ENCODE measurements at places on chromosomes 1 and 21.

GRCh38 chr21:45735259-45736000 is 91.9 kb downstream of the PCBP3 start:
- DNase-seq: no peak

- no peak for DNase-seq
Measured at GRCh38 chr1:20478057-20478635, 7.9 kb downstream of the CAMK2N1 start.

DNA sequence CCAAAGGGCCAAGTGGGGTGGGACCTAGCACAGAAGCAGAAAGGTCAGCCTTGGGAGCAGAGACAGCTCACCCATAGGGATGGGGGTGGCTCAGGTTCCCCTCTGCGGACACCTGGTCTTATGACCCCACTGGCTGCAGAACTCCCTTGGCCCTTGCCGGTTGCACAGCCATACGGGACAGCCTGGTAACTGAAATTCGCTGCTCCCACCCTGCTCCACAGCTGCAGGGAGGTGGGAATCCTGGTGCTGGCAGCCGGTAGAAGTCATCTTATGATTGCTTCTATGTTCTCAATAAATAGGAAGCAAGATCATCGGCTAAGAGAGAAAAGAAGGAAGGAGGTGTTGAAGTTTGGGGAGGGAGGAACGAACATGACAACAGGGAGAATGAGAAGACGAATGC is 64.1 kb downstream of the HLCS start:
- DNase-seq: no peak

- no peak for DNase-seq
Measured at GRCh38 chr1:18109058-18109755, 1.6 kb downstream of the IGSF21 start.

GRCh38 chr1:114043054-114043453 is 63.8 kb downstream of the OLFML3 start:
- DNase-seq: no peak

GRCh38 chr1:8941906-8942305 is 3.8 kb upstream of the CA6 start:
- DNase-seq: no peak

GRCh38 chr1:72516264-72516663 is 233.9 kb upstream of the NEGR1 start:
- no peak for DNase-seq

- no peak for DNase-seq
Measured at GRCh38 chr1:166272155-166272554, 105.4 kb upstream of the FAM78B start.

DNA sequence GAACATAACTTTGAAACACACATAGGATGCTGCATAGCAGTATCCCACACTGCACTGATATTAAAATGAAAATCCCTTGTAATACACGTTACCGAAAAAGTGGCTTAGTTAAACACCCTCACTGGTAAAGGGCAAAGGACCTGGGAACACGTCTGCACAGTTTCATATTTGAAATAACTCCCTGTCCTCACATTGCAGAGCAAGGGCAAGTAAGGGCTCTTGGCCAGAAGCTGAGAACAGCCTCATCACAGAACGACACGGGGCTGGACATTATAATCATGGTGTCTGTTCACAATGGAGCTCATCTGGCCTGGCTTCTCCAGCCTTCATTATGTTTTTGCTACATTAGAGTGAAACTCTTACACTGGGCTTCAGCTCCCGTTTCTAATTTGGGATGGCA is 207.0 kb downstream of the PCP4 start:
- no peak for DNase-seq

GRCh38 chr1:11388617-11389016 is 90.3 kb upstream of the DISP3 start:
- DNase-seq: no peak

- no peak for DNase-seq
Measured at GRCh38 chr1:8097077-8097799, 71.1 kb upstream of the ERRFI1 start.

GRCh38 chr1:29394521-29395225 is 158.4 kb downstream of the PTPRU start:
- DNase-seq: no peak

DNA sequence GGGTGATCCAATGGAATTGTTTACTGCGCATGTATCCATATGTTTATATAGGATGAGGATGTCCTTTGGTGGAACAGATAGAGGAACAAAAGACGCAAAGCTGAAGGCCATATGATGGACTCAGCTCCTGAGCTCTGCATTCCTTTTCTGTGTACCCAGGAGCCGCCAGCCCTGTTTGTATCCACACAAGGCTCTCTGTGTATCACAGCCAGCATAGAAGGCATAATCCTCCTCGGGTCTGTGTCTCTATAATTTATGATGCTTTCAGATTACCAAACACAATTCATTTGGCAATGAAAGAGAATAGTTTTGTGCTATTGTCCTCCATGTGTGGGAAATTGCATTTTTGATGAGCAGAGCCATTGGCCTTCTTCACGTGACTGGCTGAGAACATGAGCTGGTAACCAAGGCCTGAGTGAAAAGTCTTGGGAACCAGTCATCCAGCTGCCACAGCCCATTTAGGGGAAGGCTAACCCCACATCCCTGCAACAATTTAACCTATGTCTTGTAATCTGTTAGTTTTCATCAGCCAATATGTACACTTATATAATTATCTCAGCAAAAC is 119.2 kb downstream of the PBX1 start:
- DNase-seq: no peak

- DNase-seq: no peak
Measured at GRCh38 chr1:179586107-179586823, 5.4 kb upstream of the TDRD5 start.

- DNase-seq: peak; percentile 58
Measured at GRCh38 chr1:206590025-206590758, 22.1 kb downstream of the EIF2D start.

- DNase-seq: no peak
Measured at GRCh38 chr1:89887270-89887669, 66.4 kb downstream of the LRRC8D start.

GRCh38 chr1:207954104-207954503 is 43.2 kb upstream of the CD34 start:
- DNase-seq: no peak

- DNase-seq: no peak
Measured at GRCh38 chr1:211603191-211603701, 24.3 kb upstream of the SLC30A1 start.

GRCh38 chr1:86957221-86957620 is 42.8 kb downstream of the HS2ST1 start:
- no peak for DNase-seq

- DNase-seq: no peak
Measured at GRCh38 chr1:196381544-196381943, 226.7 kb downstream of the KCNT2 start.

DNA sequence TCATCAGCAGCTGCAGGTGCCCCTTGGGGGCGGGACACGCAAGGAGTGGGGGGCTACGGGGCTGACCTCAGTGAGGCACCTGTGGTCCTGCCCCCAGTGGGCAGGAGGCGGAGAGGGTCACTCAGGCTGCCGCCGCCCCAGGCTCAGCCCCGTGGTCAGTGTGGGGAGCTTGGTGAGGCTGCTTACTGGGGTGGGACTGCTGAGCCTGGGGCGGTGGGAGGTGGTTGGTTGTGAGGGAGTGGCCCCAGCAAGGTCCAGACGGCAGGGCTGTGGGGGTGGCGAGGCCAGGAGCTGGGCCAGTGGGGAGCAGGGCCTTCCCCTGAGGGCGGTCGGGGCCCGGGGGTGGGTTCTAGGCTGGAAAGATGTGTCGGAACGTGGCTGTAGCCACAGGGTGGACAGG is 14.3 kb downstream of the PFKL start:
- DNase-seq: no peak

DNA sequence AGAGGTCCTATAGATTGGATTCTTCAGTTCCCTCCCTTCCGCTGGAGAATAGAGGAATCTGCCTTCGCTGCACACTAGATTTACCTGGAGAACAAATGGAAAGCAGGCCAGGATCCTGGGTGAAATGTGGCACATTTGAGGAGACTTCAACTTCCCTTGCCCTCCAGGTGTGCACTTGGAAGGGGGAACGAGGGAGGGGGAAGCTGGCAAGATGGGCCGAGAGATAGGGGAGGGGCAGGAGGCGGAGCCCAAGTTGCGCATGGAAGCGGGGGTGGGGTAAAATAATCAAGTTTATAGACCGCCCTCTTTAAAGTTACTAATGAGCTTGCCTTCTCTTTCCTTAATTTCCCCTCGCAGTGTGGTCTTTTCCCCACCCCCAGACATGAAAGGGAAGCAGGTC is 155.7 kb upstream of the CAMK1G start:
- no peak for DNase-seq

DNA sequence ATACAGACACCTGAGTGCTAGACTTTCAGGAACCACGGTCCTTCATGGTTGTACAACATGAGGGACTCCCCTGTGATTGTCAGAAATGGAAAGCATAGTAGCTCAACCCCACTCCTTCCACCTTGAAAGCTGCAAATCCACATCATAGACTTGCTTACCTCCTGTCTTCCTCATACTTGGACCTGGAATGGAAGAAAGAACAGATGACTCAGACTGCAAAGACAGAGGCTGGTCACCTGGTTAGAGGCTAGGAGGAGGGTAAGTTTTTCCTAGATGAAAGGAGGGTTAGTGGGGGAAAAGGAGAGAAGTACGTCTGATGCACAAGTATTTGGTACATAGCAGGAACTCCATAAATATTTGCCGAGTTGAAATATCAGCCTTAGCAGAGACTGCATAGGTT is 37.2 kb downstream of the LRRC71 start:
- DNase-seq: no peak

DNA sequence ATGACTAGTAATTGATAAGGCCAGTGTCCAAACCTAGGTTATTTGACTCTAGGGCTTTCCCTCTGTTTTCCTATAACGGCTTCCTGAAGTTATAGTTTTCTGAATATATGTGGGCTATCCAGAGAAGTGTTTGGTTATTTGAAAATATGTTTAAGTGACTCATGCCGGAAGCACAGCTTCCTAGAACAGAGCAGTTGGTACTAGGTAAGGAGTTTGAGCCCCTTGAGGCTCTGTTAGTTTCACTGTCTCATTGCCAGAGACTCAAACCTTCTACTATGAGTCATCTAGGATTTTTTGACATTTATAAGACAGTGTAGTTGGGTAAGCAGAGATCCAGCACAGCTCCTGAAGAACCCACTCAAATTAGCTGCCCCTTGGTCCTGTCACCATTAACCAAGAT is 27.1 kb upstream of the LEPR start:
- DNase-seq: no peak

DNA sequence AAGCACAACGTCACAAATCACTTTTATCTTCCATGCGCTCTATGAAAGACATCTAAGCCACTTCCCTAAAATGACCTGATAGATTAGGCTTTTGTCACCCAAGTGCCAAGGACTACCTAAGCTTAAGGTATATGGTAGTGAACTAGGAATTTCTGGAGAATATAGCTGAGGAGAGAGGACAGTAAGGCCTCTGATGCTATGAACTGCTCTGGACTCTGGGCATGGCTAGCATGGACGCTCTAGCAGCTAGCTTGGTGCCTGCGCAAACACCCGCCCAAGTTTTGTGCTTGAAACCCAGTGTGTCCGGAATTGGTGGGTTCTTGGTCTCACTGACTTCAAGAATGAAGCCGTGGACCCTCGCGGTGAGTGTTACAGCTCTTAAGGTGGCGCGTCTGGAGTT is 42.5 kb downstream of the OR10J5 start:
- DNase-seq: no peak

DNA sequence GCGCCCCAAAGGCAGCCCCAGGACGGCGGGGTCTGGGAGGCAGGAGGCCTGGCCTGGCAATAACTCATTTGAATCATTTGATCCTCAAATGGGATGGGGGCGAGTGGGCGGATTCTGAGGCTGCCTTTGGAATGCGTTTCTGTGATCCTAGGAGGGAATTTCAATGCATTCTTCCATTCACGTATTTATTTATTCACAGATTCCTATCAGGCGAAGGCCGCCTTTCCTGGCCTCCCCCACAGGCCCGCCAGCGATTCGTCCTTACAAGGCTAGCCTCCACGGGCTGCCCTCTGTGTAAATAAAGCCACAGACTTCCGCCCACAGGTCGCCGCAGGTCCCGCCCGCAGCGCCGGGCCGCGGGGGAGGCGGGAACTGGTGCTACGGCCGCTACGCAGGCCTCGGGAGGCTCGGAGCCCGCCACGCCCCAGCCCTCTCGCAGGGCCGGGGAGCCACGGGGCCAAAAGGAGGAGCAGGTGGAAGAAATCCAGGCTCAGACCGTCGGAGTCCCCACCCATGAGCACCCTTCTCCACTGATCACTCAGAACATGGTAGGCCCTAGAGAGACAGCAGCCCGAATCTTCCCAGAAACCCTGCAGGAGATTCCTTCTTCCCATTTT is 31.3 kb upstream of the JUN start:
- peak; percentile 43 for DNase-seq

GRCh38 chr1:200355801-200356200 is 54.0 kb downstream of the ZNF281 start:
- no peak for DNase-seq

- no peak for DNase-seq
Measured at GRCh38 chr21:33302796-33303195, 22.0 kb upstream of the IFNAR1 start.

DNA sequence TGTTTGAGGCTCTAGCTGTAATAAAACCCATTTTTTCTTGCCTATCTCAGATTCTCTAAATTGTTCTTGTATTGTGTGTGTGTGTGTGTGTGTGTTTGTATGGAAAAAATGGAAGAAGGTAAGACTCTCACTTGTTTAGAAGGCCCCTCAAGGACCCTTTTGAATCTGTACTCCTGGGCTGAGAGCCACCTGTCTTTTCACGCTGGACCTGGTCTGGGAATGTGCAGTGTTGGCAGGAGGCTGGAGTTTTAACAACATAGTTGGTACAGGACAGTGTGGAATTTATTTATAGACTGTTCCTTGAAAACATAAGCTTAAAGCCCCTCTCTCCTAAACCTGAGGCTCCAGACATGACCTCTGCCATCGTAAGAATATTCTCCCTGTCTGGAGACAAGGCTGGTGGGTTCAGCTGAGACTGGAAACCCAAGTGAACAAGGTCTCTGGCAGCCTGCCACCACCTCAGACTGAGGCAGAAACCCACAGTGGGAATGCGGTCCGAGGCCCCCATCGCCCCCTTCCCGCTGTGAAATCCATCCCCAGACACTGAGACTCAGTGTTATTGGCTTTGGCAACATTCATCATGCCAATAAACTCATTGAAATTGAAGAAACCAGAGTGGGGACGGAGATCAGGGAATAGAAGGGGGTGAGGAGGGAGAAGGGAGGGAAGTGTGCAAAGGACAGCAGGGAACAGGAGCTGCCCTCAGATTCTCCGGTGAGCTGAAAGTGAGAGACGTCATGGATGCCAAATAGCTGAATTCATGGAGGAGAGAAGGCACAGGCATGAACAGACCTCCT is 24.6 kb upstream of the PLXNA2 start:
- no peak for DNase-seq

DNA sequence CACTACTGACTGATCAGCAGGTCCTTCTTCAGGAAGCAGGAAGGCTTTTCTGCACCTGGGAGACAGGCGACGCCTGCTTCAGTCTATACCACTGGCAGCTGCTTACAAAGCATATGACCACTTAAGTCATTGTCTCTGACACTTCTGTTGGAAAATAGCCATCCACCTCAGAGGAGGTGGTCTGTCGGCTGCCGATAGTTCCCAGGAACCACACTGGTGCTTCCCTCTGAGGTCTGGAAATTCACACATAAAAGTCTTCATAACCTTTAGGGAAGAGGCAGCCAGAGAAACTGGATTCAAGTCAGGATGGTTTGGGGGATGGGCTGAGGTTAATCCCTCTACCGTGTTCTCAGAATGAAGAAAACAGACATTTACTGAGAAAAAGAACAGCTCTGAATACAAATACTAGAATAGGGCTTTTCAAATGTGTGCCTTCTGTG is 15.6 kb upstream of the SRP9 start:
- no peak for DNase-seq

- DNase-seq: no peak
Measured at GRCh38 chr1:223341121-223341520, 22.9 kb downstream of the SUSD4 start.

- peak; percentile 74 for DNase-seq
Measured at GRCh38 chr1:15345705-15346345, 63.9 kb upstream of the EFHD2 start.

Data from activated gamma-delta T cell treated with Interleukin-2 at 50 U/mL for 16 hours (primary cell).